Choroid plexus epithelial cell (primary cell): ENCODE measurements at places on chromosomes 7 and 10.

GRCh38 chr10:79026341-79026761 is 42.4 kb upstream of the ZMIZ1 start:
- no peak for DNase-seq

- DNase-seq = no peak
These were observed 1163.2 kb upstream of the SORCS1 start for GRCh38 chr10:108327706-108328105.

- peak; percentile 73 for DNase-seq
These were observed 274.9 kb upstream of the GALNT17 start for GRCh38 chr7:70856901-70857630.

- no peak for DNase-seq
These were observed 1006.6 kb upstream of the LRRN3 start for GRCh38 chr7:110084181-110084807.

GRCh38 chr10:44013981-44014380 is 365.3 kb upstream of the ZNF32 start:
- no peak for DNase-seq

- DNase-seq = no peak
These were observed 21.4 kb downstream of the TMEM273 start for GRCh38 chr10:49166484-49167400.

DNA sequence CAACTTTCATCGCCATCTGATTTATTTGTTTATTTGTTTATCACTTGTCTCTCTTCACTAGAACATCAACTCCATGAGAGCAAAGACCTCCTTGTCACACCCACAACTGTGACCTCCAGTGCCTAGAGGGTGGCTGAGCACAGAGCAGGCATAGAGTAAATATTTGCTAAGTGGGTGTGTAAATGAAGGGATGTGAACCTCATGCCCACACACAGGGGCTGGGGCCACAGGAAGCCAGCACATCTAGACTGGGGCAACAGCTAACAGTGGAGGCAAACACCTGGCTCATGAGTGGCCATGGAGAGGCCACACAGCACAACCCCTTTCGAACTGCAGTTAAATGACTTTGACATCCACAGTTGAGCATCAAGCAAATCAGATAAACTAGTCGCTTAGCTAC is 39.8 kb downstream of the AKR1B1 start:
- no peak for DNase-seq

GRCh38 chr7:26437003-26437532 is 145.4 kb downstream of the SNX10 start:
- no peak for DNase-seq

DNA sequence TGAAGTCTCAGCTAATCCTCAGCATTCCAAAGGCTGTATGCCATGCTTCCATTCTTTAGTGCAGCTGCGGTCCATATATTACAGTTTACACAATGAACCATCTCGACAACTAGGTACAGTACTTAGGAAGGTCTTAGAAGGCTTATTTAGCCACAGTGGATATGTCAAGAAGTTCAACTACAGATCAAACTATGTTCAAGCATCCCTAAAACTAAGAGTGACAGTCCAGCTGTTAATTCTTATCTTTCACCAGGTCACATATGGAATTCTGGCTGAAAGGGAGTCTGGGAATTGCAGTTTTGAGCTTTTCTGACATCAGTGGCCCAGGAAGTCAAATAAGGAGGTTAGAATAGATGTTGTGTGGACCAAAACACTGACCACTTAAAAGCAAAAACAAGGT is 106.8 kb downstream of the SDHAF3 start:
- no peak for DNase-seq

DNA sequence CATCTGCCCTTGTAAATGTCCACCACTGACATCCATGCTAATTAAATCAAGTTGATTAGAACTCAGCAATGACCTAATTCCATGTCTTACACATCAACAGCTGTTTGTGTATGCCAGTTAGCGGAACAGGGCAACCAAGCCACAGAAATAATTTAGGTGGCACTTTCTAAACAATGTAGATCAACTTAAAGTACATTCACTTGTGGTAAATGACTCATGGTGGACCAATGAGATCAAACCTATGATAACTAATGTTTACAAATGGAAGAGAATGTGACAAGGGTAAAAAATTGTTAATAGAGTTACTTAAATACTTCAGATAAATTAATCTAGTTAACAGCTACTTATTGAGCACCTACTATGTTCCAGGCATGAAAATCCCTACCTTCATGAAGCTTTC is 63.1 kb upstream of the ICA1 start:
- no peak for DNase-seq

GRCh38 chr7:127057918-127058317 is 194.8 kb downstream of the GRM8 start:
- DNase-seq = no peak

GRCh38 chr7:28792858-28793257 is 165.3 kb downstream of the TRIL start:
- DNase-seq = no peak

DNA sequence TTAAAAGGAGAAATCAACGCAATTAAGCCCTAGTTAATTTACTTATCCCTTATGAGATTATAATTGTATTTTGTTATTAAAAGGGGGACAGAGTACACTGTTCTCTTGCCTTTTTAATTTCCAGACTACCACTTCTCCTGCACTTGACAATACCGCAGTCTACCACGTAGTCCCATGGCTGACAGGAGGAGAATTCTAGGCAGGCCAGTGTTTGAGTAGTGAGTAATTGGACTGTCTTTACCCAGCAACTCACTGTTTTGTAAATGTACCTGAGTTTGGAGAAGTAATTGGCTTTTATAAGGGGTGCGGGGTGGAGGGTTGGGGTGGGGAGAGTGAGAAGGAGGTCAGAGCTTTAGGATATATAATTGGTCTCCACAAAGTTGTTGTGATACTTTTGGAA is 85.4 kb downstream of the CFTR start:
- DNase-seq = no peak

GRCh38 chr10:84007482-84007881 is 131.8 kb upstream of the GHITM start:
- DNase-seq = no peak

DNA sequence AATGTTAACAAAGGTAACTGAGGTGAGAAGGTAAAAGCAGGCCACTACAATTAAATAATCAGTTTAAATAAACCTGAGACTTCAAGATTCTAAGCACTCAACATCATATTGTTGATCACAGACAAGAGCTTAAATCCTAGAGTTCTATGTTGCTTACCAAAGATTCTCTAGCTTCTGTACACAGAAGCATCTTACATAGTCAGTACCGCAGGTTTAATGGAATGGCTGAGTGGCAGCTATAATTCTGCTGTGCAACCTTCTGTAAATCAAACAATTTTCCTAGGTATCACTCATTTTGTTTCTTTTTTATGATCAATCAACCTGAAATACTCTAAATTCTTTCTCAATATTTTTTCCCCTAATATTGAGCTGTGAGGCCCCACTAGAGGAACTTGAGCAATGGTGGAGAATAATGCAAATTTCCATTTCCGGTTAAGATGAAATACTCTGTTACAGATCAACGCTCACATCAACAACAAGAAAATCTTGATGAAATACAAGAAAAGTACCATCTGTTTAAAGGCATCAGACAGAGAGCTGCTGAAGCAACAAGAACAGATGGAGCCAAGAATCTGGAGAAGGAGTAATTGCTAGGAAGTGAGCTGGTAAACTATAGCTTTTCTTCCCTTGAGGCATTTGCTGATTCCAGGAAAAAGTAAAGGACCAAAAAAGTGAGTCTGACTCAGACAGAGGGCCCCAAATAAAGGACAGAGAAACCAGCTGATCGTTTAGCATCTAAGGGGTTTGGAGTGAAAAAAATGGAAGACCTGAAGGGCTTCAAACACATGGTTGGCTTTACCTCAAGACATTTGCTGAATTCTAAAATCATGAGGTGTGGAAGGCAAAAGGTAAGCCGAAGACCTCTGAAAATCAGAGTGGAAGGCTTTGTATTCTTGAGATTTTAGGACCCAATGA is 22.6 kb downstream of the PNPLA8 start:
- DNase-seq = peak; percentile 47

- DNase-seq = no peak
These were observed 73.9 kb downstream of the TMEM130 start for GRCh38 chr7:98795741-98796493.

DNA sequence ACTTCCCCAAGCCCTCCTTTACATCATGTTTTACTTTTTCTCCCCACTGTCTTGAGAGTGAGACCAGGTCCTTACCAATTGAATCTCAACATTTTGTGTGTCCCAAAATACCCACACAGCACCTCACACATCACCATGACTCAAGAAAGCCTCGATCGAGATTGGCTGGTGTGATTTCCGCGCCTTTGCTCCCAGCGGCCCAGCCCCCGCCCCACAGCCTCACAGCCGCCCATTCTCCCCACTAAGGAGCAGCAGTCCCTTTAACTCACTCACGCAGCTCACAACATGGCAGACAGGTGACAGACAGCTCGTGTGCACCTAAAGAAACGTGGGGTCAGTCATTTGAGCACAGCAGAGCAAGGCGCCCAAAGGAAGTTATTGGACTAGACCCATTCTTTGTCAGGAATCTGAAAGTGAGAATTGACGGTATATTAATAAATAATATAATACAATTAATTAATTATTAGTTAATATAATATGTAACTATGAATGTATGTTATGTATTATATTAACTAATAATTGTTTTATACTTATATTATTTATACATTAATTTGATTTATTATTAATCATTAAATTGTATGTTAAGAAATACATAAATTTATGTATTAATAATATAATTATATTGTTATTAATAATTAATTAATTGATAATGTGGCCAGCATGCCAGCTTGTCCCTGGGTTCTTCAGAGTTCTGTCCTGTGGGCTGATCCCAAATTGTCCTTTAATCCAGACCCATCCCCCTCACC is 204.9 kb upstream of the RNF32 start:
- DNase-seq = no peak

DNA sequence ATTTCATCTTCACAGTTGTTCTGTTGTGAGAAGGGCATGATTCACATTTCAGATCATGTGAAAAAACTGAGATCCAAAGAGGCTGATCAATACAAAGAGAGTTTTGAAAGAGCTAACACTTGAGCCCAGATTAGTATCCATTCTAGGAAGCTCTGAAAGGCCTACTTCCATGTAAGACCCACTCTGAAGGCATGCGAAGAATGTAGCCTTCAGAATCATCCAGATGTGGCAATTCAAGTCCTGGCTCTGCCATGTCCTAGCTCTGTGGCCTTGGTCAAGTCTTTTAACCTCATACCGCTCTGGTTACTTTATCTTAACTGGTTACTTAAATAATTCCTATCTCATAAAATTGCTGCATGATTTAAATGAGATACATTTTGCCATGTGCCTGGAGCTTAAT is 111.1 kb downstream of the FZD1 start:
- peak; percentile 18 for DNase-seq

DNA sequence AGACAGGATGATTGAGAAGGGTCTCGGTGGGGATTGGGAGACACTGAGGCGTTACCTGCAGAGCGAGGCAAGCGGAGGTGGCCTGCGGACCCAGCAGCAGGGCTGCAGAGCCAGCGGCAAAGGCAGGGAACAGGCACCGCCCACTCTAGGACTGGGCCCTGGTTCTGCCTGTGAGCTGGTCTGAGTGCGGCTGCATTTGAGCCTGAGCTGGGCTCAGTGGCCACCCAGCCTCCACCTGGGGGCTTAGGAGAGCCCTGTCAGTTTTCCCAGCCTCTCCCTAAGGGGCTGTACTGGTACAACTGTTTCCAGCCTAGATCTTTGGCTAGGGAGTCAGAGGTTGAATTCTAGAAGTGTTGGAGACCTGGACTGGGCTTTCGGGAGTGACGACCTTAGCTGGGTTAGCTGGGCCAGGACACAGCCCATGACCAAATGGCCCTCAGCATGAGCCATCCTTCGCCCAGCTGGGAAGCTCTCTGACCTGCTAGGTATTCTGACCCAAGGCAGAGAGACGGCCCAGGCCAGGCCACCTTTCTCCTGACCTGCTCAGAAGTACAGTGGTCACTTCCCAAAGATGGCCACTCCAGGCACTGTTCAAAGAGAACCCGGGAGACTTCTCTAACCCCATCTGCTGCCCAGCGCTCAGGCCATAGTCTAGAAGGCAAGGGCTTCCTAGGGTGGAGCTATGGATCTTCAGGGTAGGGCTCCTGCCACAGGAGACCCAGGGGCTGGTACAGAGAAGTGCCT is 64.9 kb downstream of the PAX2 start:
- no peak for DNase-seq

GRCh38 chr7:12809476-12809875 is 122.0 kb downstream of the ARL4A start:
- DNase-seq = no peak

GRCh38 chr10:69409968-69410367 is 6.8 kb downstream of the TACR2 start:
- no peak for DNase-seq

DNA sequence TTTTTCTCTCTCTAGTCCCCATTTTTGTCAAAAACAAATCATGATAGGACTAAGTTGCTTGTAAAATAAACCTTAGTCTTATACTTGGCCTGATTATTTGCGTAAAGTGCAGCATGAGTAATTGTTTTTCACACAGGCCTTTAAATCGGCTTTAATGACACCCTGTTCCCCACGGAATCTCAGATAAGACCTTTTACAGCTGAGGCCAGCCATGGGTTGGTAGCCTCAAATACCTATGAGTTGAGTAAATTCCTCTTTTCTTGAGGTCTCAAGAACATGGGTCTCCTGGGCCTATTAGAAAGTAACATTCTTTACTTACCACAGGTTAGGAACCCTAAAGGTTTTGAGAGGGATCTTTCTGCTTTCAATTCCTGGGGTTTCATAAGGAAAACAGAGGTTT is 761.0 kb upstream of the PHF14 start:
- DNase-seq = no peak

- peak; percentile 43 for DNase-seq
These were observed 403.5 kb upstream of the ANKRD30A start for GRCh38 chr10:36721871-36722270.

GRCh38 chr7:120732256-120732655 is 125.7 kb downstream of the TSPAN12 start:
- peak; percentile 50 for DNase-seq

- no peak for DNase-seq
These were observed 3.5 kb downstream of the DLX5 start for GRCh38 chr7:97020996-97021746.

GRCh38 chr10:108653531-108653930 is 1269.8 kb downstream of the XPNPEP1 start:
- DNase-seq = no peak

DNA sequence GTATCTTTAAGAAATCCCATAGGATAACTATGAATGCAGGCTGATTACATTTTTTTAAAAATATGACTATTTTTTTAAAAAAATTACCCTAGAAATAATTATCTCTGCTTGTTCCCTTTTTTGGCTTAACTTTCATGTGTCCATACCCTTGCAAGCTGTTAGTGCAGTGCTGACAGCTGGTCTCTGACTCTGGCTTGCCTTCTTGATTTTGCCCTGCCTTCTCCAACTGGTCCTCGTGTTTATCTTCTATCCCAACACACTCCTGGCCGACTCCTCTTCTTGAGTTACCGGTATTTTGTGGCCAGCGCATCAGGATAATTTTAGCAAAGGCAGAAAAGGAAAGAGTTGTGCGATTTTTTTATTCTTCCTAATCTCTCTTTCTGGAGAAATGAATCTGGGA is 111.7 kb upstream of the STARD3NL start:
- no peak for DNase-seq
